NCI-H2227 treated with DMSO at 0.1 percent for 48 hours (cell line): ENCODE measurements at places on chromosomes 2 and 18.

DNA sequence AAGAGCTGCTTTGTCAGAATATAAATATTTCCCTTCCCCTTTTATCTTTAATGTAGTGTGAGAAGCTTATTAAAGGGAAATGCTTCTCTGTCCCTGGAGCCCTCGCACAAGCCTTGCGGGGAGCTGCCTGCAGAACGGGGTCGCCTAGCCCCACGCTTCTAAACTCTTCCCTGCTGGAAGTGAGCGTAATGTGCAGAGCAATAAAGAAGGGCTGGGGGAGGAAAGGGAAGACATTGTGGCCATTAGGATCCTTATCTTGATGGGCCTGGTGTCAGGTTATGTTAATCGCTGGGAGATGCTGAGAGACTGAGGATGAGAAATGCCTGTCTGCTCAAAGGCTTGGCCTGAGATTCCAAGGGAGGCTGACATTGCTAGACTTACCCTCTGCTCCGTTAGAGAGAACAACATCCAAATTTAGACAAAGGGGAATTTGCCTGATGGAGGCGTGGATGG, 18.9 kb upstream of the FZD7 start:
- DNase-seq = no peak

DNA sequence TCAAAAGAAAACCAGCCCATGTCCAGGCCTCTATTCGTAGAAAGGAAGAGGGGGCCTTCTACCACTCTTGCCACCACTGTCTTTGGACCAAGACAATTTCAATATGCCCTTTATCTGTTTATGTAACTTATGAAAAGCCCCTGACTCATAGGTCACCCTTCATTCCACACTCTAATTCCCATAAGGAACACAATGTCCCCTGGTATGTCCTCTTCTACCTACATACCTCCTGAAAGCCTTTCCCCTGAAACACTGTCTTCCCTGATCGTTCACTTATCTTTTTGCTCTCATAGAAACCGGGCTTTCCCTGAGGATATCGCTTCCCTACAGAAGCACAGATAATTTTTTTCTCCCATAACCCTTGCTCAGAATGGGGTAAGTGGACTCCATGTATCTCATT, 13.3 kb downstream of the EIF2AK3 start:
- DNase-seq = no peak

- no peak for DNase-seq
Observed at GRCh38 chr2:133411101-133411500, 157.2 kb downstream of the NCKAP5 start.

DNA sequence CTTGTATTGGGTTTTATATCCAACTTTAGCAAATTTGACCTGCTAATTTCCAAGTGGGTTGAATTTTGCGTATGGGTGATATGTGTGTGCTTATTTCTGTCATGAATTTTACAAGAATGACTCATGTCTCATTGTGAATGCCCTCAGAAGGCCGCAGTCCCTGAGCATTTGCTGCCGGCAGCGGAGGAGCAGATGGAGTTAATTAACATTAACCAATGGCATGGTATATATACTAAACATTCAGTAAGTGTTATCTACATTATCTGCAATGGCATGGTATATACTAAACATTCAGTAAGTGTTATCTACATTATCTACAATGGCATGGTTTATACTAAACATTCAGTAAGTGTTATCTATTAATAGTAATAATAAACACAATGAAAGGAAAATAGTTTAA, 90.1 kb downstream of the DOK6 start:
- no peak for DNase-seq

- DNase-seq = no peak
Observed at GRCh38 chr2:195675783-195676427, 18.9 kb downstream of the SLC39A10 start.

- DNase-seq = peak; percentile 42
Observed at GRCh38 chr2:26274058-26274613, 29.4 kb downstream of the HADHB start.

GRCh38 chr2:133835821-133836619, 267.8 kb upstream of the NCKAP5 start:
- DNase-seq = no peak

GRCh38 chr18:43396266-43396665, 119.0 kb upstream of the SYT4 start:
- DNase-seq = peak; percentile 21

DNA sequence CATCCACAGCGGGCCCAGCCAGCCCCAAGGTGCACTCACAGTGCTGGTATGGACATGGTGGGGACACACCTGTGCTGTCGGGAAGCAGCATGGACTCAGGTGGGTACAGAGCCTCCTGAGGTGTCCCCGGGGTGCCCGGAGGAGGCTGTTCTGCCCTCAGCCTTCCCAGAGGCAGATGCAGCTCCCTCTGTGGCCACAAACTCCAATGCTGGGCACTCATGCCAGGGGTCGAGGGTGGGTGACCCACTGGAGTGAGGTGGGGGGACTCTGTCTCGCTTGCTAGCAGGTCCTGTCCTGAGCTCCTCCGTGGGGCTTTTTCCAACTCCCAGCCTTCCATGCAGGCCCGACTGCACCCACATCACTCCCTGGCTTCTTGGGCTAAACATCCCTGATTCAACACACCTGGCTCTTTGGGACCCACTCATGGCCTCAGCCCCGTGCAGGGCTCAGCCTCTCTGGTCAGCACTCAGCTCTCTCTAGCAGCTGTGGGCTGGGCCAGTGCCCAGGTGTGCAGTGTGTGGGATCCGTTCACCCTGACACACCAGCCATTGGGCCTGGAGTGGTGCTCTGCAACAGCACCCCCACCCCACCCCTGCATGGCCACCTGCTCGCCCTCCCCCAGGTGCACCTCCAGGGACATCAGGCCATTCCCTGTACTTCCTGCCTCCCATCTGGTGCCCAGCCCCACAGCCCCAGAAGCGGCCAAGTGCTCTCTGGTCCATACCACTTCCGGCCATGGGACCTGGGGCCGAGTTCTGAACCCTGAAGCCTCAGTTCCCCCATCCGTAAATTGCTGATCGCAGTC, 16.0 kb downstream of the RAMP1 start:
- DNase-seq = no peak
